Bronchial smooth muscle cell (primary cell): ENCODE measurements at places on chromosomes 16 and 17. TPM values are rescaled to one million over a fixed set of nuclear protein-coding genes. Genes with fewer than 3 reads are reported as not detected.

The CD300A gene
- total RNA-seq: not detected in 2 replicates

The KRT33A gene
- not detected in 2 replicates for total RNA-seq

The INTS2 gene
- 10.0 and 10.6 TPM in 2 replicates for total RNA-seq

The KRTAP4-1 gene
- not detected in 2 replicates for total RNA-seq
